ENCODE measurements at places on chromosomes 12 and 14.

DNA sequence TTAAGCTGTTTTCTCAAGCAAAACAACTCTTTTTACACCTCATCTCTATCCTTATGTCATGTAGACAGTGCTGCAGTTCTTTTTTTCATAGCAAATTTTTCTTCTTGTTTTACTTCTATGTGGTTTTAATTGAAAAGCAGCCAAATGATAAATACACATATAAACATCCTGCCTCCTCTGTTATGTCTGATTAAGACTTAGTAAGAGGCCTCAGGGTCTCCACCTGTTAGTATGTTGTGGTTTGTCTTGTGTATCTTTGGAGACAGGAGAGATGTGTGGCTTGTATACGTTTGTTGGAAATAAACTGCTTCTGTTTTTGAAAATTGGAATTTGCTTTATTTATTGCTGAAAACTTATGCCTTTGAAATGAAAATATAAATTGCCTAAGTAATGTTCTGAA, 32.0 kb downstream of the PEX5 start:
- DNase-seq, result no peak

DNA sequence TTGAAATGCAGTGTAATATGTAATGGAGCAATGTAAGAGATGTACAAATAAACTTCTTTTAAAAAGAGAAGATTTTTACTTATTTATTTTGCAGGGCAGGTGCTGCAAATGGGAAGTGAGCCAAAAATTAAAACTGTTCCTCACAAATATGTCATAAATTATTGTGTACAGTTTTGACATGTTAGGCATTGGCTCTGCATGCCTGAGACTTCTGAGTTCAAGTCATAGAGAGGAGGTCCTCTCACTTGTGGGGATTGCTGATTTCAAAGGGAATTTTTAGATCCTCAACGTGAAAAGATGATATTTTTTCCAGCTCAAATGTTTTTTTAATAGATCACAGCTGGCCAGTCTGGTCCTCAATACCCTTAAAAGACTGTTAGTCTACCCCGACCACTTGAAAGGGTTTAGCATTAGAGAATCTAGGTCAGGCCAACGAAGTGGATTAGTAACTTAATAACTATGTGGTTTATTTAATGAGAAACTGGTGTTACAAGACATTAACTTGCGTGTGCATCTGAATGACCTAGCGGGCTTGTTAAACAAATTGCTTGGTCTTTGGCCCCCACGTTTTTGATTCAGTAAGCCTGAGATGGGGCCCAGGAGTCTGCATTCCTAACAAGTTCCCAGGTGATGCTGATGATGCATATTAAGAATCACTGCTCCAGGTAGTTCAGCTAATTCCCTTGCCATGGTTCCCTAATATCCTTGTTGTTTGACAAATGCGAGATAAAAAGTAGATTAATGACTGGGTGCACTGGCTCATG, 30.9 kb upstream of the WDR89 start:
- peak; percentile 10 for DNase-seq

DNA sequence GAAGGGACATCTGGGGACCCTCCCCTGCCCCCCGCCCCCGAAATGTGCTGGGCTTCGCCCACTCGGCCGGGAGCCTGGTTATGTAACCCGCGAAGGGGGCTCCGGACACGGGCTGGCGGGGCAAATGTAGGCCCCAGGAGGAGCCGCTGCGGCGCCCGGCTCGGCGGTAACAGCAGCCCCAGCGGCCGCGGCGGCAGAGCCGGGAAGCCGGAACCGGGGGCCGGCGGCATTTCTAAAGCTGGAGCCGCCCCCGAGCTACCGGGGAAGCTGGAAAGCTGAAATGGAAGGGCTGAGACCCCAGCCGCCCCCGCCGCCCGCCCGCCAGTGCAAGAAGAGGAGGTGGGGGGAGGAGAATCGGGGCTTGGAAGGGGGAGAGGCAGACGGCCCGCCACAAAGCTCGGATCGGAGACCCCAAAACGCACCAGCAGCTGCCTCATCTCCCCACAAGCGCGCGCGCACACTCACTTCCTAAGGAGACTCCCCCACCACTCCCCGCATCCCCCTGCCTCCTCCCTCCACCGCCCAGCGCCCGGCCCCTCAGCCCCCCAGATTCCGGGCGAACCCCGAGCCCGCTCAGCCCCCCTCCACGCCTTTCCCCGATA, 1.5 kb downstream of the KDM2B start:
- DNase-seq, result peak; percentile 65

DNA sequence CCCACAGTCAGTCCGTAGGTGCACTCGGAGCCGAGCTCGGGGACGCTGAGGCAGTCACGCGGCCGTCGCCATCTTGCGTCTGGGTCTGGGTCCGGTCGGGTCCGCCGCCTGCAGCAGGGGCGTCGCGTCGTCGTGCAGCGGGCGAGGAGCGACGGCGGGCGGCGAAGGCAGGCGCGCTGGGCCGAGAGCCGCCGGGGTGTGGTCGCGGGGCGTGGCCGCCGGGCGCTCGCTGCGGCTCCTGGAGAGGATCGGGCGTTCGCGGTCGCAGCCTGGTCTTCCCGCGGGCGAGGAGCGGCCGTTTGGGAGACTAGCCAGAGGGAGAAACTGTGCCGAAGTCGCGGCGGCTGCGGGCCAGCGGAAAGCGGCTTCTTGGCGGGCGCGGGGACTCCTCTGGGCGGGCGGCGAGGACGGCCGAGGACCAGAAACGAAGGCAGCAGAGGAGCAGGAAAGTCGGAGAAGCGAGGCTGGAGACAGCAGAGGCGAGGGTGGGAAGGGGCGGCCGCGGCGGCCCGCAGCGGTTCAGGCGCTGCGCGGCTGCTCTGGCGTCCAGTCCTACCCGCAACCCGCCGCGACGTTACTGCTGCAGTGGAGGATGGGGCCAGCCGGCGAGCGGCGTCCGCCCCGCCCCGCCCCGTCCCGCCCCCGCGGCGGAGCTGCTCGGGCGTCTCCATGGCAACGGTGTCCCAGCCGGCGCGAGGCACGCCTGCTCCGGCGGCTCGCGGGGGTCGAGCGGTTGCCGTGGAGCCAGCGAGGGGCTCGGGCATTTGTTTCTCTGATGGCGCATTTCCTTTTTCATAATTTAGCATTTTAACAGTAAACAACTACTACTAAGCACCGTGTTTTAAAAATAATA, at the start of gene PNMA1:
TSS of gene PNMA1 (minus strand) at position 582 of the 853 bp plus-strand sequence. CDS start 745 bp downstream, outside the sequence.
- DNase-seq, result peak; percentile 91

DNA sequence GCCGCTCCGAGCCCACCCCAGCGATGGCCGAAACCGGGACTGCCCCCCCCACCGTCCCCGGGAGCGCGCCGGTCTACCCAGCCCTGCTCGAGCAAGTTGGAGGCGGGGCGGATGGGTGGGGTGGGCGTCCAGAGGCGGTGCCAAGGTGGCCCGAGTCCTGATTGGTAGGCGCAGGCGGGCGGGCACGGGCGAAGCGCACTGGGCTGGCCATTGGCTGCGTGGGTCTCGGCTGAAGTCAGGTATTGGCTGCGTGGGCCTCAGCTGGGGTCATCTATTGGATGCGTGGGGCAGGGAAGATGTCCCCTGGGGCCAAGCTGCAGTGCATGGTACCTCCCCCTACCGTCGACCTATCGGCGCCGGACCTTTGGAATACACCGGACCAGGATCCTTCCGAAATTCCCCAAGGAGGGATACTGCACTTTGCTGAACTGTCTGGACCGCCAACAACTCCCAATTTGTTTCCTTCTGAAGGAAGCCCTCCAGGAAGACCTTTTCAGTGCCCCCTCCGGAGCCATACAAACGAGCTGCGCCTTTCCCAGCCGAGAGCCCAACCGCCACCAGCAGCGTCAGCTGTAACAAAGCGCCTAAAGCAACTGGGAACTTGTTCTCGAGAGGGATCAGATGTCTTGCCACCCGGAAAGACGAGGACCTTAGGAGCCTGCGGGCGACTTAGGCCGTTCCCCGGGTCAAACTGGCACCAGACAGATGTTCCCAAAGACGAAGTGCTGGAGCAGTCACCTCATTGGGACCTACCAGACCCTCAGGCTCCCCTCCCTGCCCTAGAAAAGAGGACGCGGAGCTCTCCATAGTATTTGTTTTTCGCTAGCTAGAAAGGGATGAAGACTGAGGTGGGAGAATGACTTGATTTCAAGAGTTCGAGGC, at the start of gene HOMEZ:
TSS of gene HOMEZ (minus strand) at position 113 of the 882 bp plus-strand sequence. CDS start 180 bp downstream, outside the sequence.
- DNase-seq, result peak; percentile 99

DNA sequence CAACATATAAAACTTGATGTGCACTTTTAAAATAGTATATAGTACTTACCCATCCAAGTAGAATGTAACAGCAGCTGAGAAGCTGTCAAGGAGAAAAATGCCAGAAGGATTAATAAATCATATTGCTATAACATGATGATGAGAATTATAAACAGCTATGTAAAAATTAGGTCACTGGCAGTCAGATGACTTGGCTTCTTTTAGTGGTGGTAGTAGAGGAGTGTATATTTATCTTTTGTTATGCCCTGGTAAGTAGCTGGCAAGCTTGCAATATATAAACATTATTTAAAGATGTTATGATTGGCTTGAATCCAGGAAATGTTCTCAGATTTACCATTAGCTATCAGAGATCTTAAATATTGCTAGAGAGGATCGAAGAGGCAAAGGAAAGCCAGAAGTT, 471.0 kb upstream of the MGAT4C start:
- DNase-seq, result peak; percentile 64

DNA sequence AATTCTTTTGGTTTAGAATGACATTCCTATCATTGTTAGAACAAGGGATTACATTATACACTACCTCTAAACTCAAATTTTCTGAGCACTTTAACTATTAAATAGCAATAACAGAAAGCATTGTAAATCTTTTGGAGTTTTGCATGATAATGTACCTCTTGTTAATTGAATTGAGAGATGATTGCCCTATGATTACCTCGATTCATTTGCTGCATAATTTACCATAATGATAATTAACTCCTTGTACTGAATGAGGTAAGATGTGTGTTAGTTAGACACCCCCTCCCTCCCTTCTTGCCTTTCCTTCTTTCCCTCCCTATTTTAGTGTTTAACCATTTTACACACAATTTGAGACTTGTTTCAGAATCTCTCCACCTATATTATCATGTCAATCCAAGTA, 469.2 kb downstream of the DIO2 start:
- DNase-seq, result no peak

DNA sequence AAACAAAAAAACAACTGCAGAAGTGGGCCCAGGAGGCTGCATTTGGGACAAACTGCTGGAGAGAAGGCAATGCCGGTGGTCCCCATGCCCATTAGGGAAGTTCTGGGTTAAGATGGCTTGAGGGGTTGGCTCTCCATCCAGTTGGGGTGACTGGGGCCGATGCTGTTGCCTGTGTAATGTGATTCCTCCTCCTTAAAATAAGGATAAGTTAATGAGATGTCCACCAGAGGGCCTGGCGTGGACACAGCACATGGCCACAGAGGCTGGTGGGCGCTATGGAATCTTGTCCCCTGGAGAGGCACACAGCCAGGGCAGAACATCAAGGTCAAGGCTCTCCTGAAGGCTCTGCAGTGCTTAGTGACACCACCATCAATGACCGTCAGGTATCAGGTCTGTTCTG, 1.0 kb upstream of the TESC start:
- no peak for DNase-seq

DNA sequence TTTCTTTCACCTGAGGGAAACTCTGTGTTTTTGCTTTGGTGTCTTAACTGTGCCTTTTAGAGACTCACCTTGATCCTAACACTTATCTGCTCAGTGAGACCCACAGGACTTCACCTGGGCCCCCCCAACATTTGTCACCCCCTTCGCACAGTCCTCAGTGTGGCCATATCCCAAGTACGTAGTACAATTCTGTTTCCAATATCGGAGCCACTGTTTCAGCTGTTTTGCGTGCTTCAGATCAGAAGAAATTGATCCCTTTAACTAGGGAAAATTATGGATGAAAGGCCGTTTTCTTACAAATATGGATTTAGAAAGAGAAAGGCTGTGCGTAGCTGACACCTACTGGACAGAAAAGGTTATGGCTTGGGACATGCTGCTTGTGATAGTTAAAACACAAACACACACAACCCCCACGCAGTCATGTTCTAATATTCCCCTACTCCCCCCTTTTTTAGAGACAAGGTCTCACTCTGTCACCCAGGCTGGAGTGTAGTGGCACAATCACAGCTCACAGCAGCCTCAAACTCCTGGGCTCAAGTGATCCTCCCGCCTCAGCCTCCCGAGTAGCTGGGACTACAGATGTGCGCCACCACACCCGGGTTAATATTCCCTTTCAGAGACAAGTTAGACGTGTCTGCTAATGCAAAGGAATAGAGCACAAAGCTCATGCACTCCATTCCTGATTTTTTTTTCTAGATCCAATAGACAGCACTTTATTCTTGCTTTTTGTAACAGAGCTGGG, 3.6 kb upstream of the SLC7A8 start:
- DNase-seq, result peak; percentile 80

DNA sequence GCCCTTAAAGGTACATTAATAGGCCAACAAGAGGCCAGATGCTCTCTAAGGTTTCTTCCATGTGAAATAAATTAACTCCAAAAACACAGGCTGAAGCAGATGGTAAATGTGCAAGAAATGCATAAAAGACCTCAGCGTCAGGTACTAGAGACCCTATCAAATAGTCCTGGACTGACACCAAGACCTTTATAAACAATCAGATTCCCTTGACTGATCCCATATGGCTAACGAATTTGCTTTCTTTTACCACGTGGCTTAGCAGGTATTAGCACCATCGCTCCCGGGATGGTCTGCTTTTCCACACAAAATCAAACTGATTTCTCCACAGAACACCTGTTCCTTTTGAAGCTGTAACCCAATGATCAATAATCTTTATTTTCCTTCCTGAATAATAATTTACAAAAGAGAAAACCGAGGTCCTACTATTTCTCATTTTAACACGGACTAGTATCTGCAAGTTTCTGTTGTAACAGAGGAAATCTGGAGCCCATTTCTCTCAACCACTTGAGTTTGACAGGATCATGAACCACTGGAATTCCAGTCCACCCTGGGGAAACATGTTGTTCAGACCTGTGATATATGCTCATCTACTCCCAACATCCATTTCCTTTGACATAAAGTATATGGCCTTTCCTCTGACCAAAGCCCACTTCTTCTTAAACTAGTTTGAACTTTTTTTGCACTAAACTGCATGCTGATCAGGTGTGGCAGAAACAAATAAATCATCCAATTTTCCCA, 48.2 kb upstream of the DAAM1 start:
- no peak for DNase-seq

- DNase-seq, result no peak
Observed at GRCh38 chr14:54681811-54682261, 114.9 kb downstream of the SAMD4A start.

- no peak for DNase-seq
Observed at GRCh38 chr12:108090107-108090899, 38.8 kb upstream of the WSCD2 start.

- DNase-seq, result no peak
Observed at GRCh38 chr12:55985341-55985740, 11.5 kb downstream of the RAB5B start.

DNA sequence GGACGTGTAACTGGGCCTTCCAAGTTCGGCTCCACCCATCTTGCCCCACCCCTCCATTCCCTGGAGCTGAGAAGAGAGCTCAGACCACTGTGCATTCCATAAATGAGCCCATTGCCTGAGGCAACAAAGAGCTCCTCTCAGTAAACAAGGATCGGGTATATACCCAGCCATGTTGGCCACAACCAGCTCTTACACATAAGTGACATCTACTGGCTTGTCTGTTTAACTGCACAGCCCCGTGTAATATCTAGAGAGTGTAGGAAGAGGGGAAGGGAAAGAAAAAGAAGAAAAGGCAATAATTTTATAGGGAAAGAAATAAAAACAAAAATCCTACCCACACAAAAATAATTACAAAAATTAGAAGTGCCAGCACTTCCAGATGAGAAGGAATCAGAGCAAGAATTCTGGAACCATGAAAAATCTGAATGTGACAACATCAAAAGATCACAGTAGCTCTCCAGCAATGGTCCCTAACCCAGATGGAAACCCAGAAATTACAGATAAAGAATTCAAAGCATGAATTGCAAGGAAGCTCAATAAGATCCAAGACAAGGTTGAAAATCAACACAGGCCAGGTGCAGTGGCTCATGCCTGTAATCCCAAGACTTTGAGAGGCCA, 308.1 kb downstream of the RPAP3 start:
- DNase-seq, result no peak

GRCh38 chr12:25058658-25059058, 109.8 kb upstream of the BCAT1 start:
- DNase-seq, result no peak

All from lung (tissue), 17 donors.